ENCODE measurements at places on chromosomes 7 and 10.

- DNase-seq: no peak
These were observed 50.0 kb upstream of the FAM20C start for GRCh38 chr7:142248-142941.

GRCh38 chr7:64892666-64893309 is 10.3 kb upstream of the ZNF273 start:
- no peak for DNase-seq

DNA sequence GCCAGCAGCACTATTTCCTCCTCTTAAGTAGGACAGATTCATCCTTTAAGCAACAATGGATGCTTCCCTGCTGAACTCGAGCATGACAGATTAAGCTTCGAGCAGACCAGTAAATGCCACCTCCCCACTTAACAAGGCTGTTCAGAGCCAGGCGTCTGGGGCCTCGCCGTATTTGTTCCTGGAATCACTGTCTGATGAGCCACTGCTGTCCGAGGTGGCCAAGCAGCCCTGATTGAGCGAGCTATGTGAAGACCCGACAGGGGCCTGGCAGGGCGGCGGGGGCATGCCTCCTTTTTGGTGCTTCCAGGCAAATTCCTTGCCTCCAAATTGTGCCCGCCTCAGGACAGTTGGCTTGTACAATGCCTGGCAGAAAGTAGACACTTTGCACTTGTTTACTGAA is 862.6 kb downstream of the NRG3 start:
- DNase-seq: no peak

GRCh38 chr7:98562871-98563495 is 54.1 kb upstream of the NPTX2 start:
- DNase-seq: no peak

DNA sequence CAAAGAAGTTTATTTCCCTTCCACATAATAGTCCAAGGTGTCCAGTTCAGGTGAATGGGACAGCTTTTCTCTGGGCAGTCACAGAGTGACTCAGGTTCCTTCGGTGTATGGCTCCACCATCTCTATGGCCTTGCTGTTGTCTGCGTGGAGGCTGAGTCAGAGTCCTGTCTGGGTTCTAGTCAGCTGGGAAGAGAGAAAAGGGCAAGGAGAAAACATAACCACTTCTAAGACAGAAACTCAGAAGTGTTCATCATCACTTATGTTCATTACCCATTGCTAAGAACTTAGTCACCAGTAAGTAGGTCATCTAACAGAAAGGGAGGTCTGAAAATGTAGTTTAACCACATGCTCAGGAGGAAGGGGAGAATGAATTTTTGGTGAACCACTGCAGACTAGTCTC is 32.4 kb upstream of the CCDC7 start:
- DNase-seq: no peak

DNA sequence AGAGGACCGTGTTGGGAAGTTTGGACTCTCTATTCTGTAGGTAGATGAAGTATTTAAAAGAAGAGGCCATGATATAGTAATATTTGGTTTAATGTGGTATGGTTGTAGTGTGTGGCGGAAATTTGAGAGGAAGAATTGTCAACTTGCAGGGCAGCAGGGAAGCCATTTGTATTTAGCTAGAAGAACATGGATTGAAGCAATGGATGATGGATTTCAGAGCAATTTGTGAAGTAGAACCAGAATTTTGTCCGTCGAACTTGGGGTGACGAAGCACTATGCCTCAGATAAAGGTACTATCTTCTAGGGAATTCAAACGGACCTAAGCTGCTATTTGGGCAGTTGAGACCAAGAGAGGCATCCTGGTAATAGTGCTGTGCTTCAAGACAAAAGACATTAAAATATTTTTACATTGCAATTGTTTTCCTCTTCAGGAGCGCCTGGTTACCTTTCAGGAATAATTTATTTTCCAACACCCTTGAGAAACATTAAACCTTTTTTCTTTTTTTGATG is 615 bp upstream of the WBP1L start:
- DNase-seq: no peak

- no peak for DNase-seq
These were observed 203.9 kb downstream of the DNAJB6 start for GRCh38 chr7:157540606-157541294.

- DNase-seq: no peak
These were observed 416.3 kb upstream of the PHF14 start for GRCh38 chr7:10557375-10557774.

- DNase-seq: no peak
These were observed 17.8 kb downstream of the USP6NL start for GRCh38 chr10:11593612-11594011.

DNA sequence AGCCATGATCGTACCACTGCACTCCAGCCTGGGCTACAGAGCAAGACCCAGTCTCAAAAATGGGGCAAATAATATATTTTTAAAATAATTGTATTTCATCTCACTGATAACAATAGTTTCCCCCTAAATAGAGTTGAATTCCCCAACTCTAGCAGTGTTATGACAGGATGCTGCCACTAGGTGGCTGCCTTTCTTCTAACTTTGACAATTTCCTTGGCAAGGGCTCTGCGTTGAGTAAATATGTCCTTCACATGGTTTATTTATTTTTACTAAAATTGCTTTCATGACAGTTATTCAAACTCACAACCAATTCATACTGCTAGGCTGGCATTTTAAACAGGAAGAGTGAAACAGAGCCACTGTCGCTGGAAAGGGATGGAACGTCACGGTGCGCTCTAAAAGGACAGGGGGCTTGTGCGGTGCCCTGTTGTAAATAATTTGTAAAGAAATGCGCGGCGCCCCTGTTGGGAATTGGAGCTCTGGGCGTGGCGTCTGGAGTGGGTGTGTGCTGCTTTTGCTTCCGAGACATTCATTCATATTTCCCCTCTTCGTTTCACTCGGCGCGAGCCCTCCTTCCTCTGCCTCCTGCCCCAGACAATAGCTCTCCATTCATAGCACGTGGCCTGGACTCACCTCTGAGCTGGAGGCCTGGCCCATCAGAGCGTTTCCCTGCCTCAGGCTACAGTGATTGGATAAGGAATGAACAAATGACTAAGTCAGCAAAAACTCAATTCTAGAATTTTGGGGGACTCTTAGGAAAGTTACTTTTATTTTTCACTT is 20.5 kb upstream of the PITRM1 start:
- DNase-seq: no peak

- no peak for DNase-seq
These were observed 192.1 kb upstream of the KLF14 start for GRCh38 chr7:130926001-130926691.

All from left forelimb (tissue), 1 donor.